ENCODE measurements at places on chromosomes 1 and 21.

GRCh38 chr1:181777286-181777685 is 284.2 kb downstream of the ZNF648 start:
- DNase-seq, result no peak

GRCh38 chr1:208174731-208175507 is 69.3 kb downstream of the PLXNA2 start:
- DNase-seq, result no peak

GRCh38 chr1:225318706-225319575 is 108.9 kb downstream of the LBR start:
- no peak for DNase-seq

DNA sequence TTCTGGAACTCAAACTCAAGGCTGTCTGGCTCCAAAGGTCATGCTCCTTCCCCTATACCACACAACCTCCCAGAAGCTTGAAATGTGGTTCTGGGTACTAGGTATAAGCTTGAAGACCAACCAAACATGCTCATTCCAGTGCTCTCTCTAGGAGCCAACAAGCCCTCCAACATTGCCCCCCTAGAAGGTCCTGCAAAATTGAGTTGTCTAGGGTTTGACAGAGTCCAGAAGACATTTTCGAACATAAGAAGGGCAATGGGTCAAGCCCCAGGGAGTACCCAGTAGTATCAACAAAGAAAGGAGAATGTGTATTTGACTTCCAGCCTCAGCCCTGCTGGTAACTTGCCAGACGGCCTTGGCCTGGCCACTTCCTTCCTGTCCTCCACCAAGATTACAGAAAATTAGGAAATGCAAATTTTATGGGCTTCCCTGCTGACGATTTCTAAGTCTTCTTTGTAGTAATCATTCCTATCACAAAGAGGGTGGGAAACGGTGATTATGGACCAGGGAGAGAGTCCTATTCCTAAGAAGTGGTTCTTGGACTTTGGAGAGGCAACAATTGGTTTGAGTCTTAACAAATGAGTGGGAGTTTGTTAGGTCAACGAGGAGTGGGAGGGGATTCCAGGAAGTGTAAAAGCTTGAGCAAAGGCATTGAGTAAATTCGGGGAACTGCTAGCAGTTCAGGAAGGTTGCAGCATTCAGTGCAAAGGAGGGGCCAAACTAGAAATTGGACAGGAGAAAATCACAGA is 18.7 kb upstream of the SLAMF1 start:
- no peak for DNase-seq

GRCh38 chr1:94110946-94111740 is 9.8 kb downstream of the ABCA4 start:
- no peak for DNase-seq

DNA sequence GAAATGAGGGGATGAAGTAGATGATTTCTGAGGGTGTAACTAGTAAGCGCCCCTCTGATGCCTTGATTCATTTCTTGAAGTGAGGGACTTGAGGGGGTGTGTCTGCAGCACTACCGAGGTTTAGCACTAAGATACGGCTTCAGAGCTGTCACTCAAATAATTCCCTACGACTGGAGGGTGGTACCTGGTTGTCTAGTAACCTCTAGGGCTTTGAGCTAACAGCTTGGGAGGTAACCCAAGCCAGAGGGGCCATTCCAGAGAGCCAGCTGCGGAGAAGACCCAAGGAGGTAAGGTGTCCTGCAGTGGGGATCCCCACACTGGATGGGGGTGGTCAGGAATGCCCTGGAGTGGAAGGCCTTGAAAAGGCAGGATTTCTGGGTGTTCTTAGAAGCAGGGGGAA is at the start of gene TTC24:
Gene TTC24, plus strand, starts transcription at position 252 of the 400 bp plus-strand sequence. CDS start 1,642 bp downstream, outside the sequence.
- no peak for DNase-seq

DNA sequence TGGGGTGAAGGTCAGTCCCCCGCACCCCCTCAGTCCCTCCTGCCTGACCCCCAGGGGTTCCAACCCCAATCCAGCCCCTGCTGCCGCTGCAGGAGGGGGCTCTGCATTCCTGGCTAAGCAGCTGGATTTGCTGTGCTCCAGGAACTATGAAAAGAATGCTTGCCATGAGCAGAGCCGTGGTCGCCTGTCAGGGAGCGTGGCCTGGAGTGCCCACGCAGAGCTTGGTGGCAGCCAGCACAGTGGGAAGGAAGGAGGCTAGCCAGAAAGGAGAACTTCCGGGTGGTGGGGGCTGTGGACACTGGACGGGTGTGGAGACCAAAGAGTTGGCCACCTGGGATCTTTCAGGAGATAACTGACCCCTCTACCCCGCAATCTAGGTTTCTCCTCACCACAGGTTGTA is 5.6 kb downstream of the COL8A2 start:
- no peak for DNase-seq

DNA sequence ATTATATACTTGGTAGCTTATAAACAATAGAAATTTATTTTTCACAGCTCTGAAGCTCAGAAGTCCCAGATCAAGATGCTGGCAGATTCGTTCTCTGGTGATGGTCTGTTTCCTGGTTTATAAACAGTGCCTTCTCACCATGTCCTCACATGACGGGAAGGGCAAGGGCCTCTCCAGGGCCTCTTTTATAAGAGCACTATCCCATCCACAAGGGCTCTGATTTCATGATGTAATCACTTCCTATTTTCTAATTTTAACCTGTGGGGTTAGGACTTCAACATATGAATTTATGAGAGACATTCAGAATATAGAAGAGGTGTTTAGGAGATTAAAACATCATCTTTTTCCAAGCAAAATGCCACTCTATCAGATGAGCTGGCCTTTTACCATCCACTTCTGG is 32.1 kb upstream of the PLPPR4 start:
- DNase-seq, result peak; percentile 15

DNA sequence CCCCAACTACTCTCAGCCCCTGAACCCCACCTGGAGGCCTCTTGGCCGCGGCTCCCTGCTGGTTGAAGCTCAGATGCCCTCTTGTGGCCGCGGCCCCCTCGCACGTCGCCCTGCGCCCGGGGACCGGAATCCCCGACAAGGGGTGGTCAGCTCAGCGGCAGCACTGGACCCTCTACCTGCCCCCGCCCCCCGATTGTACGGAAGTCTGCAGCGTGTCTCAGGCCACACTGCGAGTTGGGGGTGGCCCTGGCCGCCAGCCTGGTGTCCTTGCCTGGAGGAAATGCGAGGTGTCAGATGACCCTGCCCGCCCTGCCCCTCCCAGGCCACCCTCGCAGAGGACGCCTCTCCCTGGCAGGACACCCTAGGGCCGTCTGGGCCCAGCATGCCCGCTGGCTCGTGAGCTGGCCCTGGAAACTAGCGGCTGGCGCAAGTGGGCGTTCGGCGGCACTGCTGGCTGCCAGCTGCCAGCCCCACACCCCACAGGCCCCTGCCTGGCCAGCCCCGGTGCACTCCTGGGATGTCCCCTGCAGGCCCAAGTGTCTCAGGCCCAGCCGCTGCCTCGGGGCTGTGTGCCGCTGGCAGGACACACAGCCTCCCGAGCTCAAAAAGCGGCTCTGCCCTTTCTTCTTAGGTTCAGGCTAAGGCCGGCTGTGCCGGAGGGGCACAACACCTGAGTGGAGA is 60.8 kb downstream of the EDN2 start:
- DNase-seq, result no peak

GRCh38 chr1:229225331-229225782 is 45.6 kb upstream of the RAB4A start:
- no peak for DNase-seq

DNA sequence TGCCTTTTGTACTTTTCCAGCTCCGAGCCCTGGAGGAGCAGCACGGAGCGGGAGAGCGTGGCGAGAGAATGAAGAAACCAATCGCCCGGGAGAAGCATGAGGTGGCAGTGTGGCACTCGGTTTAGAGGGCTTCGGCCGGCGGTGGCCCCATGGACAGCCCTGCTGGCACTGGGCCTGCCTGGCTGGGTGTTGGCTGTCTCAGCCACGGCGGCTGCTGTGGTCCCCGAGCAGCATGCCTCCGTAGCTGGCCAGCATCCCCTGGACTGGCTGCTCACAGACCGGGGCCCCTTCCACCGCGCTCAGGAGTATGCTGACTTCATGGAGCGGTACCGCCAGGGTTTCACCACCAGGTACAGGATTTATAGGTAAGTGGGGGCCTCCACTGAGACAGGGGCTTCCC is 59.0 kb downstream of the BRINP2 start:
- DNase-seq, result no peak

GRCh38 chr1:27599605-27600497 is 4.1 kb downstream of the AHDC1 start:
- no peak for DNase-seq

DNA sequence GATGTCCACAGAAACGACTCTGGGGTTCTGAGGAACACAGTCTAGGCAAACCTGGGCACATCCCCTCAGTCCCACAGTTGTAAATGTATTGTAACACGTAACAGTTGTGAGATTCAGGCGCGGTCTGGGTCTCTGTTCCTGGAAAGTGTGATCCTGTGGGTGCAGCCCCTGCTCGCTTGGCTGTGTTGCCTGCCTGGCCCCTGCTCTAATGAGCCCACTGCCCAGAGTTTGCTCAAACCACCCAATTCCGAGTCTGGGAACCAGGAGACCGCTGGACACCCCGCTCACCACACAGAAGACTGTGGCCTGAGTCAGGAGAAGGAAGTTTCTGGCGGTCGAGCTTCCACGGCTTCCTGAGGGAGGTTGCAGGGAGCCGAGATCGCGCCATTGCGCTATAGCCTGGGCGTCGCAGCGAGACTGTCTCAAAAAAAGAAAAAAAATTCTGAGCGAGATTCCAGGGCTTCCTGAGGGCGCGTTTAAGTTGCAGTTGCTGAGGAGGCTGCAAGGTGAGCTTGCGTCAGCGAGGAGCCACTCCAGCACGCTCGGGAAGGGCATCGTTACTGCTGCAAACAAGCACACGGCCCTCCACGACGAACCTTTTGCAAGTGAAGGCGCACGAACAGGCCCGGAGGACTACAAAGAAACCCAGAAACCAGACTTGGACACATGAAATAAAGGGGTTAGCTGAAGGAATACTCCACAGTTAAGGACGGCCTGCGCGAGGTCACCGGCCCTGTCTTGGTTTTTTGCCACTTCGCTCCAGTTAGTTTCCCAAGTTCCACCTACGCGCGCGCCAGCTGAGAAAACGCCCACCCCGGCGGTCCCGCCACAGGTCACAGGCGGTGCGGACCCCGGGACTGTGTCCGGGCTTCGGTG is 1.1 kb downstream of the C21orf58 start:
- no peak for DNase-seq

DNA sequence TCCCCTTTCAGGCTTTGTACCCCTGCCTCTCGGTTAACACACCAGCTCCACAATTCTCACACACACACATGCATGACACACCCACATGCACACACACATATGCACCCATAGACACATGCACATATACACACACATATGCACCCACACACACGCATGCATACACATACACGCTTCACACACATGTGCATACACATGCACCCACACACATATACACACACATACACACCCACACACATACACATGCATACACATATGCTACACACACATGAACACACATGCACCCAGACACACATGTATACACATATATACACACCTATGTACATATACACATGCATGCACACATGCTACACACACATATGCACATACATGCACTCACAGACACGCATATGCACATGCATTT is 61.7 kb upstream of the SLC25A33 start:
- no peak for DNase-seq

GRCh38 chr1:213274140-213274539 is 223.1 kb downstream of the RPS6KC1 start:
- no peak for DNase-seq

DNA sequence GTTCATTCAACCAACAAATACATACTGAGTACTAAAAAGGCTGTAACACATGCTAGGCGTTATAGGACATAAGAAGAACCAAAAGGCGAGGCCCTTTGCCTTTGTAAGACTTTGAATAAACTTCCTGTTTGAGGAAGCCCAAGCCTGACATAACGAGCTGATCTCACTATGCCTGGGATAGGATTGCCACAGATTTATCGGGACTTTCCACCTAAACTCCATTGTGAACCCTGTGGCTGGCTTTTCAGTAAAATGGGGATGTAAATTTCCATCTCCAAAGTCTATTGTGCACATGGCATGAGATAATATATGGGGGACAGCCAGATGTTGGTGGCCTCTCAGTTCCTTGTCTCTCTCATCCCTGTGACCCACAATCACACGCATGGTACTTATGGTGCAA is 41.9 kb downstream of the LMO4 start:
- no peak for DNase-seq

DNA sequence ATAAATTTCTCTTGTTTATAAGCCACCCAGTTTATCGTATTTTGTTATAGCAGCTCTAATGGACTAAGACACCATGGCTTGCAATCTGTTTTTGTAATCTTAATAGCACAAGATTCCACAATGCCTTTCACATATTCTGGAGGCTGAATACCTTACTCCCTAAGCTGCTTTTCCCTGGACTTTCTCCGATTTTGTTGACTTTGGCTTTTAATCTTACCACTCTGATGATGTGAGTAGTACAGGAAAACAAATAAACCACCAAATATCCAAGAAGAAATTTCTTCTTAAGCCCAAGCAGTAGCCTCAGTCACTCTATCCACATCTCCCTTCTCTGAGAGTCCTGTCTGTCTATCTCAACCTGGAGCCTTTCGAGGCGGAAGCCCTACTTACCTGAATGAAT is 838.6 kb downstream of the LTN1 start:
- no peak for DNase-seq

DNA sequence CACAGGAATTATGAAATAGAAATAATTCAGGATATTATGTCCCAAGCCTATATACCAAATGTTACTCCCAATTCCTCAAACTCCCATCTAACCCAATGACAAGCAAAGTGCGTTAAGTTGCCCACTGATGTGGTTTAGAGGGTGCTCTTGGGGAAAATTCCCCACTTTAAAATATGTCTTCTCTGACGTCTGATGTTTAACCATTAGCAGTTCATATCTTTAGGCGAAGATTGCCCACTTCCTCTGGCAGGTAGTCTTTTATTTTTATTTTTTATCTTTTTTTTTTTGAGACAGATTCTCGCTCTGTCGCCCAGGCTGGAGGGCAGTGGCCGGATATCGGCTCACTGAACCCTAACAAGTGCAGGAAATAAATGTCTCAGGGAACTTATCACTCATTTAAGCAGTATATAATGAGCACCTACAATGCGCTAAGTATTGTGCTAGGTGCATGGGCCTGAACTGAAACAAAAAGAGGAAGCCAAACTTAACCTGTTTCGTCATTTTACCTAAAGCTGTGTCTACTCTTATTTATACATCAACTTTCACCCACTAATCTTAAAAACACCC is 1.3 kb upstream of the LYST start:
- DNase-seq, result peak; percentile 66

GRCh38 chr1:46174448-46175231 is at the start of gene TSPAN1:
Gene TSPAN1, plus strand, starts transcription at chr1:46175087. Its CDS starts 6,021 bp downstream, at chr1:46181108.
- no peak for DNase-seq

DNA sequence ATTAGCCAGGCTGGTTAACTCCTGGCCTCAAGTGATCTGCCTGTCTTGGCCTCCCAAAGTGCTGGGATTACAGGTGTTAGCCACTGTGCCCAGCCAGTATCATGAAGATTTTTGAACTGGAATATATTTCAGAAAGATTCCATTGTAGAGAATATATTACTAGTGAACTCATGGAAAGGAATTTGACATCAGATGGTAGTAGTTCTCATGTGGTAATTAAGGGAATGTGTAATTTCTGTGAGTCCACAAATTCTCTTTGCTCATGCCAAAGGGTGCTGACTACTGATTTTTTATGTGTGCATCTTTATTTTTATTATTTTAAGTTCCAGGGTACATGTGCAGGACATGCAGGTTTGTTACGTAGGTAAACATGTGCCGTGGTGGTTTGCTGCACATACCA is 10.4 kb downstream of the DTL start:
- no peak for DNase-seq

- DNase-seq, result no peak
Measured at GRCh38 chr1:21344750-21345443, 54.6 kb upstream of the ECE1 start.
